ENCODE measurements at places on chromosomes 6 and 20.

GRCh38 chr6:148999501-148999900 lies 252.7 kb downstream of the UST start:
- DNase-seq = no peak

DNA sequence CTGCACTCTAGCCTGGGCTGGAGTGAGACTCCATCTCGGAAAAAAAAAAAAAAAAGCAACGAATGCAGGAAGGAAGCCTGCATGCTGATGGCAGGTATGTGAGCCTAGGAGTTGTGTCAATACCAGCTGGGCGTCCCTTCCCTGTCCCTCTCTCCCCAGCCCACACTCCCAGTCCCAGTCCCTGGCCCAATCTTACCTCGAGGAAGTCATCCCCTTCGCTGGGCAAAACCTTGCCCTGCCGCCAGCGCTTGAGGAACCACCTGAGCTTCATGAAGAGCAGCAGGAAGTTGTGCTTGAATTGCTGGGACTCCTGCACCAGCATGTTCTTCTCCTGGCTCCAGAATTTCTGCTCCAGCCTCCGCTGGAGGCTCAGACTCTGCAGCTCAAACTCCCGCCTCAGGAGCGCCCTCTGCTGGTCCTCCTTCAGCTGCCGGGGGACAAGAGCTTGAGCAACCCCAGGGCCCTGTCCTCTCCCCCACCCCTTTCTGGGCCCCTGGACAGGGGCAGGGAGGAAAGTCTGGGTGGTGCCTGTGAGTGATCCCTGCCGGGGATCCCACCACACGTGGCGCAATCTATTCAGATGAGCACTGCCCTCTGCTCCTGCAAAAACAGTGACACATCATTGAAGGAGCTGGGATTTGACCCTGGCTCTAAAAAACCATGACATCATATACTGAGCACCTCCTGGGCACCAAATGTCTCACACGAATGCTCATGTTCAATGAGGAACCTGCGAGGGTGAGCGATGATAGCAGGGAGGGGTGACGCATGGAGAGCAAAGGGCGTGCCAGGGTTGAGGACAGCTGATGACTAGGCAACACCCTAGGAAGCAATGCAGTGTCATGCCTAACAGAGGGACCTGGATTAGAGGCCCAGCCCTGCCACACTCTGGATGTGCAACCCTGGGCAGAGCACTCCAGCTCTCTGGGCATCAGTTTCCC lies 35.0 kb upstream of the DSN1 start:
- no peak for DNase-seq

- DNase-seq = no peak
These were observed 363.8 kb downstream of the RNGTT start for GRCh38 chr6:88599571-88599970.

DNA sequence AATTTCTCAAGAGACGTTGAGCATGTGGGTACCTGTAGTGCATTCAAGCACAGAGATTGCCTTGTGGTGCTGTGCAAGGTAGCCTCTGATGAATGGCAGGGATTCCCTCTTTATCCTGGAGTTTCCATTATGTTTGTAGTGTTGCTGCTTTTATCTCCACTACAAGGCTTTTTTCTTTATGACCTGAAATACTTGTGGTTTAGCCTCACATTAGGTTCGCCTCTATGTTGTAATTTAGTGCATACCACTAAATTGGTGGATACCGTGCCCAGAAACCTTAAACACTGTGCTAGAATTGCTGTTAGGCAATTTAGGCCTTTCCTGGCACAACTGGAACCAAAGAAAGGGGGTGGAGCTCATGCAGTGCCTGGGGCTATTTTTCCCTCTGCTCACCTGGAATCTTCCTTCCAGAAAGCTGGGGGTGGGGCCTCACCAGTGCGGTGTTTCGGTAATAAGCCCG lies 76.8 kb downstream of the NCOA7 start:
- DNase-seq = no peak

DNA sequence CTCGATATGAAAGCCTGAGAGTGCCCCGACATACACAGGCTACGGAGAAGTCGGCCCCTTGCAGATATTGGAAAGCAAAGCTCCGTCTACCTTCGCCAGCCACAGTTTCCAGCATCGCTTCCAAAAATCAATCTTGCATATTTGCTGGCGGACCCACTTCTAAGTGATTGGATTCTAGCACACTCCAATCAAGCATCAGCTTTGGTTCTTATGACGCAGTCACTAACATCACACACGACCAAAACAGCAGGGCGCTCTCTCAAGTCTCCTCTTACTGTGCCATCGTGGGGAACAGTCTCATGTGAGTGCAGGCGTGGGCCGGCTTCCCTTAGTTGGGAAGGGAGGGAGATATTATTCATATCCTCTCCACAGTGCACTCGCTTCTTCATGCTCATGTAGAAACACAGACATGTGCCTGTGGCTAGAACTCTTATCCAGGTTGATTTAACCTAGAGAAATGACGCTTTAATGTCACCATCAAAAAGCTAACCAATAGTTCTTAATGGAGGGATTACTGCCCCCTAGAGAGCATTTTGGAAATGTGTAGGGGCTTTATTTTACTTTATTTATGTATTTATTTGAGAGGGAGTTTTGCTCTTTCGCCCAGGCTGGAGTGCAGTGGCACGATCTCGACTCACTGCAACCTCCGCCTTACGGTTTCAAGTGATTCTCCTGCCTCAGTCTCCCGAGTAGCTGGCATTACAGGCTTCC lies 229.8 kb downstream of the SOD2 start:
- DNase-seq = no peak

- DNase-seq = no peak
These were observed 172.6 kb upstream of the BMP5 start for GRCh38 chr6:56047931-56048540.

DNA sequence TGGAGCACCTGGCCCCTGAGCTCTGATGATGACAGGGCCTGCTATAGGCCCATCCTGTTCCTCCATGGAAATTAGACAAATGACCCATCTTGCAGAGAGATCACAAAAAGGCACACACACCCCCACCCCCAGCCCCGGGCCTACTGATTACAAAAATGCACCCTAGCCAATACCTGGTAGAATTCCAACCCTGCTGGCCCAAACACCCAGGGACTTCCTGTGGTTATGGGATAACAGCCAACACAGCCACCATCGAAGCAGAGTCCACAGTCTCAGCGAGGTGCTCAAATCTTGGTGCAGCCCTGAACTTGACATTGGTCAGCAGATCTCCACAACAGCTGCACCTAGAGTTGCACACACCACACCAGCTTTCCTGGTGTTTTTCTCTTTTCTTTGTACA lies 17.0 kb downstream of the NCR2 start:
- no peak for DNase-seq

DNA sequence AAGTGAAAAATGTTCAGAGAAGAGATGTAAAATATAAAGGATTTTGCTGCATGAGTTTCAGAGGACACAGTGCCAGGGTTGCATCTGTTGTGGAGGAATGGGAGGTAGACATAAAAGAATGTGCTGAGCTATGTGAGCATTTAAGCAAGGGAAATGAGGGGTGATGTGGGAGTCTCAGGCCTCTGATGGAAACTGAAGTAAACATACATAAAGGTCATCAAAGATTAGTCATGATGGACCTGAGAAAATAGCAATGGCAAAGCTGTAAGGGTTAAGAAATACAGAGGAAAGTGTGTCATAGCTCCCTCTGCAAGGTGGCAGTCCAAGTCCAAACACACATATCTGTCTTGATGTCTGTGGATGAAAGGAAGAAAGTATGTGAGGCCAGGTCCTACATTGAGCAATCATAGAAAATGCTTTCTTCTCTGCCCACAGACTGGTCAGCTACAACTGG lies 306.6 kb upstream of the ECI2 start:
- no peak for DNase-seq

DNA sequence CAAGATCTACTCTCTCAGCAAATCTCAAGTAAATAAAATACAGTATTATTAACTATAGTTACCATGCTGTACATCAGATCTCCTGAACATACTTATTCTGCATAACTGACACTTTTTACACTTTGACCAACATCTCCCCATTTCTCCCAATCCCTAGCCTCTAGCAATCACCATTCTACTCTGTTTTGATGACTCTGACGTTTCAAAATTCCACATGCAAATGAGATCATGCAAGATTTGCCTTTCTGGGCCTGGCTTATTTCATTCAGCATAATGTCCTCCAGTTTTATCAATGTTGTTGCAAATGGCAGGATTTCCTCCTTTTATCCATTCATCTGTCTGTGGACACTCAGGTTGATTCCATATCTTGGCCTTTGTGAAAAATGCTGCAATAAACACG lies 266.3 kb downstream of the RFPL4B start:
- no peak for DNase-seq

GRCh38 chr6:82178077-82178758 lies 69.3 kb downstream of the IBTK start:
- peak; percentile 27 for DNase-seq

DNA sequence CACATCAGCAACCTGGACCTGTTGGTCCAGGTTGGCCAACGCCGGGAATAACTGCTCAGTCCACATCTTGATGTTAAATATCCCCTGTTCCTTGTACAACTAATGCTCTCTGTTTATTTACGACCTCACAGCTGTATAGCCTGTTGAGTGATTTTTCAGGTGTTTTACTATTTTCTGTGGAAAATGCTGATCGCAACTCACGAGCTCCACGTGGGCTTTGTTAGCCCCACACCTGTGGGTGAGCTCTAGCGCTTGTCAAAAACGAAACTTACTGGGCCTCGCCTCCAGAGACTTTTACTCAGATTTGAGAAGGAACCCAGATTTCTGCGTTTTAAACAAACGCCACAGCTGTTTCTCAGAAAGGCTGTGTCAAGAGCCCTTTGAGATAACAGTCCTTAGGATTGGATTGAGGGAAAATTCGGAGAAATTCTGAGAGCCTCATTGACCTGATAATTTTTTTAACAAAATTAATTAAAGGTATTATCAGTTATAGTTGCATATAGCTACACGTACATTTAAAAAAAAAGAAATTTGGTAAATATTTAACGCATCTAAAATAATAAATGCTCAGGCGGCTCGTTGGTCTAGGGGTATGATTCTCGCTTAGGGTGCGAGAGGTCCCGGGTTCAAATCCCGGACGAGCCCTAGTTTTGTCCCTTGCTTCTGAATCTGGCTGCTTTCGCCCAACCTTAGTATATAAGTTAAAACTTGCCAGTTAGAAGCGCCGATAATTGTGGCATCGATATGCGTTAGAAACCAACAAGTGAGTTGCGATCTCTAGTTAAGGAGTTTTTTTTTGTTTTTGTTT lies 16.7 kb downstream of the HMGN4 start:
- DNase-seq = no peak

DNA sequence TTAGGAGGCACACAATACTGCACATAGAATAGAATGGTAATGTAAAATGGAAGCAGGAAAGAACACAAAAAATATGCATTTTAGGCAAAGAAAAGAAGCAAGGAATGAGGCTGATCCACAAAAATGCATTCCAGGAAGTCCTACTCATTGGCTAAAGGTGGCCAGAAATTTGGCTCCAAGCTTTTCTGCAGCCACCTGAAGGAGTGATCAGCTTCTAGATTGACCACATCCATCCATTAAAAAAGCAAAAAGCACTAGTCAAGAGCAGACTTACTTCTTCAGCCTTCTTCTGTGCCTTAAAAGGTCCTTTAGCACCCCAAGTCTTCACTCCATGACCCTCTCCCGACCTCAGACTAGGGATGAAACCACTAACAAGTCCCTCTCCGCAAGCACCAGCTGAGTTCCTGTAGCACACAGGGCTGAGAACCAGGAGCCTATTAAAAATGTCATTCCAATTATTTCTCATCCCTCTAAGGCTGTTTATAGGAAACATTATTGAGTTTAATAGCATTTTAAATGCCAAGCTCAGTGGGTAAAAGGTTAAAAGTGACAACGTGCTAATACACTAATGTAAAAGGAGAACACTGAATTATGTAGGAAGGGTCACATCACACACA lies 36.5 kb downstream of the TRAM2 start:
- DNase-seq = no peak

- no peak for DNase-seq
These were observed 31.0 kb downstream of the CDK5RAP1 start for GRCh38 chr20:33370291-33370690.

GRCh38 chr6:1526398-1527072 lies 83.2 kb upstream of the FOXC1 start:
- DNase-seq = no peak

GRCh38 chr6:150308812-150309645 lies 59.8 kb upstream of the IYD start:
- DNase-seq = no peak

DNA sequence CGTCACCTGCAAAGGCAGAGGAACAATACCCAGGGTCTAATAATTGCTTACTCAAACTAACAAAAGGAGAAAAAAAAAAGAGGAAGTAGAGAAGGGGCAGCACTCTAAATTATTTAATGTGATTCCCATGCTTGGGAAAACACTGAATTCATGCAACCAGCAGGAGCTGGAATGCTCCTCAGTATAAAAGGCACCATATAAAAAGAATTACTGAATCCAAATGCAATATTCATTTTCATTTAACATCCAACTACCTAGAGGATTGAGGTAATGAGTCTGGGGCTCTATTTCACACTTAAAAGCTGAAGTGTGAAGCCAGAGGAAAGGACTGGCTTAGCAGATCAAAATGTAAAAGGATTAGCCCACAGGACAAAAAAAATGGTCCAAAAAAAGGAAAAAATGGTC lies 8.7 kb downstream of the B4GALT5 start:
- no peak for DNase-seq

DNA sequence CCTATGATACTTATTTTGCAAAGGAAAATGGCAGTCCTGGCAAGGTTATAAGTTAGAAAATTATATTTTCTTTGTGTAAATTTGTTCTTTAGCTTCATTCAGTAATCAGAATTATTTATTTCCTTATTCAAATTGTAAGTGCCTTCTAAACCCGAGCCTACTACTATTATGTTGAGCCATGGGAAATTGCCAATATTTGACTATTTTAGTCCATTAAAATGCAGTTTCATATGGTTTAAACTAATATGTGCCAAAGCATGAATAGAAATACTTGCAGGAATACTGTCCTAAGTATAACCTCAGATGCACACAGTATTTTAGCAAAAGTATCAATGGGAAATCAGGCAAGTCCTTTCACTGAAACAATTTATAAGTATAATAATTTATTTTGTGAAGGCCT lies 228.4 kb downstream of the LAMA2 start:
- DNase-seq = no peak

GRCh38 chr20:53981752-53982437 lies 88.5 kb downstream of the BCAS1 start:
- DNase-seq = no peak

- DNase-seq = no peak
These were observed 590 bp downstream of the RNF217 start for GRCh38 chr6:124962639-124963415.

- no peak for DNase-seq
These were observed 56.1 kb downstream of the MEP1A start for GRCh38 chr6:46849361-46849690.

DNA sequence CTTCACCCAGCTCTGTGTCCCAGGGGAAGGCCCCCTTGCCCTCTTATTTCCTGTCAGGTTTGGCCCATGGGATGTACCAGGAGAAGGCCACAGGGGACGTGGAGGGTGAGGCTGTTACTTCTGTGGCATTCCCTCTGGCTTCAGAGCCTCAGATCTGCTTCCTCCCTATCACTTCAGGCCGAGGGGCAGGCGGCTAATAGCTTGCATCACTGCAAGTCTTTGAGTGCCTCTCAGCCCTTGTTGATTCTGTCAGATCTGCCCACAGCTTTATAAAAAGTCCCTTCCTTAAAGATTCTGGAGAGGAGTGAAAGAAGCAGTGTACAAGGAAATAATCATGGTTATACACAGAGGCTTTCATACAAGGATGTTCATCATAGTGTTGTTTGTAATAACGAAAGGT lies 86.9 kb downstream of the LRFN2 start:
- DNase-seq = no peak

Data from non-pigmented ciliary epithelial cell (primary cell).